ENCODE measurements at places on chromosomes 2 and 18.
A peak's percentile ranks its signal among the peaks of the same experiment; 100 is the strongest.

DNA sequence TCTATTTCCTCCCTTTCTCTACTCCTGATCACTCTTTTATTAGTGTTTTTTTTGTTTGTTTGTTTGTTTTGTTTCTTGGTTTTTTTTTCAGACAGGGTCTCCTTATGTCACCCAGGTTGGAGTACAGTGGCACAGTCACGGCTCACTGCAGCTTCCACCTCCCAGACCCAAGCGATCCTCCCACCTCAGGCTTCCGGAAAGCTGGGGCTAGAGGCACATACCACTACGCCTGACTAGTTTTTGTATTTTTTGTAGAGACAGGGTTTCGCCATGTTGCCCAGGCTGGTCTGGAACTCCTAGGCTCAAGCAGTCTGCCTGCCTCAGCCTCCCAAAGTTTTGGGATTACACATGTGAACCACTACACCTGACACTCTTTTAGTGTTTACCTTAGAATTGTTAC is 122.3 kb downstream of the ATL2 start:
- DNase-seq: no peak

DNA sequence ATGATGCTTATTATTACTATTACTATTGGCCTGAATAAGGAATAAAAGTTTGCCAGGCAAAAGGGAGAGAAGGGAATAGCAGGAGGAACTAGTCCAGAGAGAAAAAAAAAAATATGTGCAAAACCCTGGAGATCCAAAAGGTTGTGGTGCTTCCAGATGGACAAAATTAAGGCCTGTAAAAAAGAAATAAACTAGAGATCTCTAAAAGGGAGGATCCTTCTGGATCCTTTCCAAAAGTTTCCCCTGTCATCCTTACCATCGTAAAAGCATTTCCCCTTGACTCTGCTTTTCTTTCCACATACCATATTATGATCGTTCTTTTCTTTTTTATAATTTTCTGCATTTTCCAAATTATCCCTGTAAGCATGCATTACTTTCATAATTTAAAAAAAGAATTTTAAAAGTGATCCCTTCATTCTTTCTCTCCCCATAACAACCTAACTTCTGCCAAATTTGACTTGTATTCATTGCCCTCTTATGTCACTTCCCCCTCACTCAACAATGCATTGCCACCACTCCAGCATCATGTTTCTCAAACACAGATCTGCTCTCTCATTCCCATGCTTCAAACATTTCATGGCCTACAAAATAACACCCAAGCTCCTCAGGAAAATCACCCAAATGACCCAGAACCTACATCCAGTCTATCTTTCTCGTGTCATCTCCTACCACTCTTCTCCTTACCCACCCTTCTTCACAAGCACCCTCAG is 40.3 kb downstream of the RBMS1 start:
- no peak for DNase-seq

DNA sequence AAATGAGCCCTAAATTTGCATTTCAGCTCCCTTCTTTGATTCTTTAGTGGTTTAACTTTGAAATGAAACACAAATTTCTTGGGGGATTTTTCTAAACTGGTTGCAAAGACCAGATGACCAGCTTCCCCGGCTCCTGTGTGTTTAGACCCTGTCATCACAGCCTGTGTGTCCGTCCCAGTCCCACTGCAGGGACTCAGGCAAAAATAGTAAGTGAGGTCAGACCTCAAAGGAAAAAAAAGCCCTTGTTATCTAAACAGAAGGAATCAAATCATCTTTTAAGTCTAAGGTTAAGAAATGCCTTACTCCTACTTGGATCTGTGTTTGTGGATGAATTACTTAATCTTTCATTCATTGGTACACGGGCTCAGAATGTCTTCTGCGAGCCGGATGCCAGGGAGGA is 423.7 kb downstream of the LPIN1 start:
- DNase-seq: no peak

GRCh38 chr2:228599781-228600180 is 418.3 kb upstream of the SPHKAP start:
- DNase-seq: no peak

- no peak for DNase-seq
These were observed 83.6 kb downstream of the FARSB start for GRCh38 chr2:222572264-222572721.

- DNase-seq: peak; percentile 13
These were observed 2.4 kb downstream of the PELI1 start for GRCh38 chr2:64141674-64142405.

DNA sequence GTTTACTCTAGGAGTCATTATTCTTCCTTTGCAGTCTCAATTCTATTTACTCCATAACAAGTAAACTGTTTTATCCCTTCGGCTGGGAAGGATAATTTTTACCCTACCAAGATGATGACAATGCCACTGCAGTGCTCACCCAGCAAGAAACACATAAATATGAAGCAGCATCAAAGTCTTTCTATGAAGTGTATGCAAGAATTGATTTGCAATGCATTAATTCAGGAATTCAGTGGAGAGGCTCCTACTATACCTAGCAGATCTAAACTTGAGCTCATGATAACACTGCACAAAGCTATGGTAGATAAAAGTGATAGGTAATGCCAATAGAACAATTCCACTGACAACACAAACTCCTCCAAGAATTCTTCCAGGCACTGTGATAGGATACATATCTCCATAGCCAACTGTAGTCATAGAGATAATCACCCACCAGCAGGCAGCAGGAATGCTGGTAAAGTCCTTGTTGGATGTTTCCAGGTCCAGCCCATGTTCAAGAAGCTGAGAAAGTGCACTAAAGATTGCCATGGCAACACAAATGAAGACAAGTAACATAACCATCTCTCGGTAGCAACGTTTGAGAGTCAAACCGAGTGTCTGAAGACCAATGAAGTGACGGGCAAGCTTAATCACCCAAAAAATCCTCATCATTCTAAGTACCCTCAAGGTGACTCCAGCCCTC is 49.9 kb downstream of the KCNG3 start:
- no peak for DNase-seq

DNA sequence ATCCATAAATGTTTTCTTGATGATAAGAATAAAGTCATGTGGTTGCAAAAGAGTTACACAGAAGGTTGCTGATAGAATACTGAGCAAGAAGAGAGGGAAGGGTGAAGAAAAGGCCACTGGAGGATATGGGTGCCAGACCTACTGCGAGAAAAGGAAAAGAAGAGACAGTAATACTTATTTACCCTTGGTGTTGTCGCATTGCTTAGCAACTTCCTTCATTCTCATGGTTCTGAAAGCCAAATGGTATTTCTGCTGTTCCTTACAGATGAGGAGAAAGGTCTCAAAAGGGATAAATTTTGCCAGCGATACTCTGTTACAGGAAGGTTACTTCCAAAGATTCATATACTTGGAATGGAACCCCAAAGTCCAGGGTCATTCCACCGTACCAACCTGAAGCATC is 62.5 kb downstream of the LHCGR start:
- DNase-seq: no peak

- DNase-seq: no peak
These were observed 1.2 kb downstream of the TMEM237 start for GRCh38 chr2:201642086-201642578.

DNA sequence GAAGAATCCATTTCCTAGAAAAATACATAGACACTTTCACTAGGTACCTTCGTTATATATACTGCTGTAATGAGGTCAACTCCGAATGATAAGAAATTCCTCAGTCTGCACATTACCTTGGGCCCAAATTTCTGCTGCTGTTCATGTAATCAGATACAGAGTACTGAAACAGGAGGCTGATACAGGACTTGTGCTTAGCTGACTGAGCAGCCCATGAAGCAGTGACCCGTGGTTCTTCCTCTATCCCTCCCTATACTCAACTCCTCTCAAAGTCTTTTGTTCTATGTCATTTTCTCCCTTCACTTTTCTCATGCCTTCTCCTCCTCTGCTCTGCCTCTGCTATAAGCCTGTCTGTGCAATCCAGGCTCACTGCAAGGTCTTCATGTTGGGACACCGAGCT is 57.5 kb upstream of the ST8SIA5 start:
- no peak for DNase-seq

DNA sequence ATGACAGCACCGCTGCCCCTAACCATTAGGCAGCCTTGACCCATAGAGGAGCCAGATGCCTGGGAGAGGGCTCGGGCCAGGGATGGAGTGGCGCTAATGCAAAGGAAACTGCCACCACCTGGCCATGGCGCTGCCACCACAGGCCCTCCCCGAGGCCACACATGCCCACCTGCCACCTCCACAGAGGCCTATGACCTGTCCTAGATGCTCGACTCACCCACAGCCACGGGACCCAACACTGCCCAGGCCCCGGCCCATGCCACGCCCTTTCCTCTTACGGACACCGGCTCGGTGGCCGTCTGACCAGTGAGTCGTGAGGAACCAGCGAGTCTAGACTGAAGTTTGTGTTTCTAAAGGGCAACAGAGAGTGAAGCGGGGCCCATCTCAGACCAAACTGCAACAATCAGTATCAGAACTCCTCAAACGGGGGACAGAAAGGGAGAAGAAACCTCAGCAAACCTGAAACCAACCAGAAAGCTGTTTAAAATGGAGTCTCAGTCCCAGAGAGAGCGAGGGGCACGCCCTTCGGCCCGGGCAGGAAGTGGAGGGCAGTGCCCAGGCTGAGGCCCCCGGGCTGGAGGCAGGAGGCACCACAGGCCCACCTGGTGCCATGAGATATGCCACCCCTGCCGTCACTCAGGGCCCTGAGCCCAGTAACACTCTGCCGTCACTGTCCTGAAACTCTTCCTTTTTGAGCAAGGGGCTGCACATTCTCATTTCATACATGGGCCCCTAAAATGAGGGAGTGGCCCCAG is 711 bp downstream of the GPR17 start:
- no peak for DNase-seq

- DNase-seq: no peak
These were observed 156.0 kb downstream of the TANC1 start for GRCh38 chr2:159124441-159124911.

DNA sequence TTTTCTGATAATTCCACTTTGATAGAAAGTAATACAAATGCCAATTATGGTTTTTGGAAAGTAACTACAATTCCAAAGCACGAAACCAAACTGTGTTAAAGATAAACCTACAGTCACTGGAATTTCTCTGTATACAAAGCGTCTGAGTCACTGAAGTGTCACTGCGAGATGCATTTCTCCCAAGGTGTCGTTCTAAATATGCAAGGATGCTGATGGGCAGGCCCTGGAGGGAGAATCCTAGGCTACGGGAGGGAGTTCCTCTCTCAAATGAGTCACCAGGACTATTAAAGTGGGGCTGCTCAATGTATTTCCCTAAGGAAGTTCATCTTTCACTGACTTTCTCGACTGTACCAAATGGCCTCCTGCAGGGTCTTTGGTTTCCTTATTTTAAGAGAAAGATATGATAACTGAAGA is 163.8 kb upstream of the STK17B start:
- no peak for DNase-seq

DNA sequence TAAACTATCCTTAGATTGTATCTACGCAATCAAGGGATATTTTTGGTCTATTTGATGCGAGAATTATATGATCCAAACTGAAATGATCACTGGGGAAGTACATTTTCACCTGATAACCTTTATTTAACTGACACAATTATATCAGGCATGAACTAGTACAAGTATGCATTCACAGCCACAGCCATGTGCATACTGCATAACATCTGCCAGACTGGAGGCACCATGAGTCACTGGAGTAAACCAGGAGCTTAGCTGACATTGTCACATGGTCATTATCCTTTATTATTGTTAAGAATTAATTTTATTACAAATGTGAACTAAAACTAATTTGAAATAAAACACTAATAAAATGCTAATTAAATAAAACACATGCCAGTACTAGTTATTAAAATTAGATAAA is 1127.1 kb downstream of the DPP10 start:
- DNase-seq: no peak

- peak; percentile 23 for DNase-seq
These were observed 52.0 kb upstream of the CALCRL start for GRCh38 chr2:187499941-187500532.

- peak; percentile 45 for DNase-seq
These were observed 27.8 kb upstream of the COL6A3 start for GRCh38 chr2:237441605-237442274.

- DNase-seq: no peak
These were observed 405.0 kb downstream of the XIRP2 start for GRCh38 chr2:167293172-167293781.

GRCh38 chr2:179701524-179702110 is 159.8 kb downstream of the ZNF385B start:
- DNase-seq: no peak

DNA sequence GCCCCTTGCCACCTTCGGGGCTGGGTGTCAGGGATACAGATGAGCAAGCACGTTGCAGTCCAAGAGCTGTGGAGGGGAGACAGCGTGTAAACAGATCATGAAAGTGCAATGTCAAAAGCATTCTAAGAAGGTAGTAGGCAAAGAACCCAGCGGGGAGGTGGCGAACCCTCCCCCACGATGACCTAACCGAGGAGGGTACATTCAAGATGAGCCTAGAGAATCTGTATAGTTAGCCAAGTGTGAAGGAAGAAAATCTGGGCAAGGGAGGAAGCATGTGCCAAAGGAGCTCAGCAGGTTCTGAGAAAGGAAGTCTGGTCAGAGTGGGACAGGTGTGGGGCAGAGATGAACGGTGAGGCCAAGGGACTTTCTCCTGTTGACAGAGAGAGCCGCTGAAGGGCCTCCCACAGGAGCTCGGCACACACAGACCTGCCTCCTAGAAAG is 106.9 kb downstream of the SP3 start:
- DNase-seq: no peak

- no peak for DNase-seq
These were observed 37.6 kb upstream of the ACKR3 start for GRCh38 chr2:236531996-236532395.

GRCh38 chr2:150485114-150485870 is 2.2 kb downstream of the RND3 start:
- no peak for DNase-seq

- no peak for DNase-seq
These were observed 288.2 kb upstream of the ST6GAL2 start for GRCh38 chr2:107174171-107174570.

GRCh38 chr18:10935588-10935987 is 213.8 kb downstream of the PIEZO2 start:
- no peak for DNase-seq

- DNase-seq: peak; percentile 79
These were observed 11.0 kb upstream of the SFTPB start for GRCh38 chr2:85678794-85679672.

GRCh38 chr18:60049172-60049571 is 149.4 kb downstream of the PMAIP1 start:
- no peak for DNase-seq

- no peak for DNase-seq
These were observed 25.0 kb downstream of the FN1 start for GRCh38 chr2:215410932-215411285.

DNA sequence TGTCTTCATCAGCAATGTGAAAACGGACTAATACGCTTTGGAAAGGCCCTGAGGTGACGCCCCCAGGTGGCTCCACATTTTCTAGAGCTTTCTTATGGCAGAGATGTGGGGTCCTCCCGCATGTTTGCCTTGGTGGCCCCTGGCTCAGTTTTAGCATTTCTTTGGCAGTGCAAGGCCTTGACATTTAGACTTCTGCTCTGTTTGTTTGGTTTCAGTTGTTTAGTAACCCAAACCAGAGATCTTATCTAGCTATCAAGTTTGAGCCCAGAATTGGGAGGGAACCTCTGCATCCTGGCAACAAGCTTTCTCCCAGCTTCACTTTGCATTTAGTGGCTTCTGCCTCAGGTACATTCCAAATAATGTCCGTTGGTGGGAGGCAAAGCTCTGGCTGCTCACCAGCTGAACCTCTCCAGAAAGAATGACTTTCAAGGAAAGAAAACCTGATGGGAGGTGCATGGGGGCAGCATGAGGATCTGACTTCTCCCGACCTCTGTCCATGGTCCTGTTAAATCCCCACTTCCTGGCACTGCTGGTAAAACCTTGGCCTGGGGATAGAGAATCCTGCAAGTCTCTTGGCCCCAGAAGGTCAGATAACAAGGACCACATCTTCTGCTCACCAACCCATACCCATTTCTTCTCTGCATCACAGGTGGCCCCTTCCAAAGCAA is 12.0 kb upstream of the MBP start:
- DNase-seq: no peak
